Activated naive CD8-positive, alpha-beta T cell treated with anti-CD3 and anti-CD28 coated beads for 36 hours (primary cell): ENCODE measurements at places on chromosomes 16 and 17.

DNA sequence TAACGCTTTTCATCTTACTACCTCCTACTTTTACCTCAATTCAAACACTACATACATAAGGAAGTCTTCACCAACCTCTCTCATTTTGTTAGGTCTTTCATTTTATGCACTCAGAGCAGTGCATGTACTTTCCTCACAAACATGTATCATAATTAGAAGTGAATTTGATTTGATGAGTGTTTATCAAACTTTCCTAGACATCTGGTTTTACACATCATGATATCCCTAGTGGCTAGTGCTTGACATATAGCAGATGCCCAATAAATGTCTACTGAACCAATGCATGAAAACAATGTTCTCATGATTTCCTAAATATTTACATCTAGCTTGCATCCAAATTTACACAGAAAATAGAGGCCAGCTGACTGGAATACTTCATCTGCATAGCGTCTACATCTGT lies 323.4 kb upstream of the KIF2B start:
- DNase-seq: no peak

GRCh38 chr16:4290236-4290830 lies 17.5 kb upstream of the TFAP4 start:
- no peak for DNase-seq

DNA sequence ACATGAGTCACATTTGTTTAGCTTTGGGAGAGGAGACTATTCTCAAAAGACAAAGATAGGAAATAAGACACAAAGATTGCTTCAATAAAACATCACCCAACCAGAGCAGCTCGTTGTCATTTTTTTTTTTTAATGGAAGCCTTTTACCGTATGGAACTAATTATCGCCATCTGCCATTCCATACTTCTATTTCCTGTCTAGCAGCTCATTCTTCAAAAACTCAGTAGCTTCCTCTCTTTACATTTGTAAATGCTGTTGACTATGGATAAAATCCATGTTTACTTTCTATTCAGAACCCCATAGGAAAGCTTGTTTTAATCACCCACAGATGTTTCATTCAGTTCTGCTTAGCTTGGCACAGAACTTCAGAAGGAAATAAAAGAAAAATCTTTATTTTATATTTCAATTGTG lies 110.0 kb upstream of the PSMD7 start:
- no peak for DNase-seq

- DNase-seq: no peak
Measured at GRCh38 chr17:14514973-14515372, 214.1 kb downstream of the HS3ST3B1 start.

DNA sequence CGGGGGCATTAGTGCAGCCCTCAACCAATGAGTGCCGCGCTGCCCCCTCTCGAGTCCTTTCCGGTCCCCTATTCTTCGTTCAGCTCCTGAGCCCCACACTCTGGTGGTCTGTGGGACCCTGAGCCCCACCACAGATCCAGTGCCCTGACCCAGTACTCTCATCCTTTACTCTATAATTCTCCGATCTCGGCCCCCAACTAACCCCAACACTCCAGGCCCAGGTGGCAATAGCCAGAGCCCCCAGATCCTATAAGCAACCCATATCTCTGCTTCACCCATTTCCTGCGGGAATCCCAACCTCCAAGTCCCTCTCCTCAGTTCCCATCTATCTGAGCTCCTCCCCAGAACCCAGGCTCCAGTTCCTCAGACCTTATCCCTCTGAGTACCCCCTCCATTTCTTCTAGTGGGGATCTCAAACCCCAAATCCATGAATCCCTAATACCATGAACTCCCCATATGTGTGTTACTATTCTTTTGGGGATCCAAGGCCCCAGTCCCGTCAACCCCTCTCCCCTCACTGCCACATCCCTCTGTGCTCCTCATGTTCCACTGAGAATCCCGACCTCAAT lies 1.0 kb upstream of the TBC1D10B start:
- no peak for DNase-seq

DNA sequence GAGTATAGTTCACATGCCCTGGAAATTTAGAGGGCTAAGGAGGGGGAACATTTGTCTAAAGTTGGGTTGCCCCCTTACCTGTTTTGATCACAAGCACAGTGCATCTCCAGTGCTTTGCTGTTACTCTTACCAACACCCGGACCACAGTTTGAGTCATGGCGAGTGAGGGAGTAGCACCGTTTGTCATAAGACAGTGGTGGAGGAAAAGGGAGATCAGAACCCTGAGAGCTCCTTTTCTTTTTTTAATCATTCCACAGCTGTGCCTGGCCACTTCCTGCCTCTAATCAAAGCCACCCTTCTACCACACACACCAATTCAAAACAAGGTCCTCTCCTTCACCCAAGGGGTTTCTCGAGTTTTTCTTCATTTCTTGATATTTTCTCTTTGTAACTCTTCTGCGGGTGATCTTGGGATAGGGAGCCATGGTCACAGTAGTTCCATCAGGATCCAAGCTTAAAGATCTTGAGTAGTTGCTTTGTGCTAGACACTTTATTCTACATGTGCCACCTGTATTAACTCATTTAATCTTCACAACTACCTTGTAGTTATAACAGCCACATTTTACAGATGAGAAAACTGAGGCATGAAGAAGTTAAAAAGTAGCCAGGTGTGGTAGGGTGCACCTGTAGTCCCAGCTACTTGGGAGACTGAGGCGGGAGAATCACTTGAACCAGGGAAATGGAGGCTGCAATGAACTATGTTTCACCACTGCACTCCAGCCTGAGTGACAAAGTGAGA lies 5.0 kb upstream of the MYL4 start:
- peak; percentile 57 for DNase-seq

DNA sequence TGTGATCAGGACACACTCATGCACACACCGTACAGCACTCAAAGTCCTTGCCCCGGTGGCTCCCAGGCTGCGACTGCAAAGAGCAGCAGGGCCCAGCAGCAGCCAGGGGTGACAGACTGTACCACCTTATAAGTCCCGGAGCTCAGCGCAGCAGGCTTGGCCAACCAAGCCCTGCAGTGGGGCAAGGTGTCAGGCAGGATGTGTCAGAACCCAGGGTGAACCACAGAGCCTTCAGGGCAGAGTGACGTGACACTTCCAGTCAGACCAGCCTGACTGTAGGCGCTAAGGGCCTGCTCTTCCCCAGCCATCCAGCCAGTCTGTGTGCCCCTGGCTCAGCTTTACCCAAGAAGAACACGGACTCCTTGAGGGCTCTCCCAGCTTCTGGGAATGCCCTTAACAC lies 204.1 kb downstream of the COPRS start:
- peak; percentile 12 for DNase-seq

- DNase-seq: no peak
Measured at GRCh38 chr16:80350061-80350460, 190.7 kb upstream of the DYNLRB2 start.

DNA sequence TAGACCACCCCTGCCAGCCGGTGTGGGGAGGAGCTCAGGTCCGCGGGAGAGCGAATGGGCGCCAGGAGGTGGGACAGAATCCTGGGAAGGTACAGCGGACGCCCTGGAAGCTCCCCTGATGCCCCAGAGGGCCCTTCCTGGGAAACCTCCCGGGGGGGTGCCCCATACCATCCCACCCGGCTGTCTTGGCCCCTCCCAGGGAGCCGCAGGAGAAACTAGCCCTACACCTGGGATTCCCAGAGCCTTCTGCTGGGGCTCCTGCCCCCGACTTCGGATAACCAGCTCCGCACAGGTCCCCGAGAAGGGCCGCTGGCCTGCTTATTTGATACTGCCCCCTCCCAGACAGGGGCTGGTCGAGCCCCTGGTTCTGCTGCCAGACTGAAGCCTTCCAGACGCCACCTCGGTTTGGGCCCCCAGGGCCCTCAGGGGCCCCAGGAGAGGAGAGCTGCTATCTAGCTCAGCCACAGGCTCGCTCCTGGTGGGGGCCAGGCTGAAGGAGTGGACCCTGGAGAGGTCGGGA lies 3.0 kb upstream of the CBX4 start:
- DNase-seq: no peak

DNA sequence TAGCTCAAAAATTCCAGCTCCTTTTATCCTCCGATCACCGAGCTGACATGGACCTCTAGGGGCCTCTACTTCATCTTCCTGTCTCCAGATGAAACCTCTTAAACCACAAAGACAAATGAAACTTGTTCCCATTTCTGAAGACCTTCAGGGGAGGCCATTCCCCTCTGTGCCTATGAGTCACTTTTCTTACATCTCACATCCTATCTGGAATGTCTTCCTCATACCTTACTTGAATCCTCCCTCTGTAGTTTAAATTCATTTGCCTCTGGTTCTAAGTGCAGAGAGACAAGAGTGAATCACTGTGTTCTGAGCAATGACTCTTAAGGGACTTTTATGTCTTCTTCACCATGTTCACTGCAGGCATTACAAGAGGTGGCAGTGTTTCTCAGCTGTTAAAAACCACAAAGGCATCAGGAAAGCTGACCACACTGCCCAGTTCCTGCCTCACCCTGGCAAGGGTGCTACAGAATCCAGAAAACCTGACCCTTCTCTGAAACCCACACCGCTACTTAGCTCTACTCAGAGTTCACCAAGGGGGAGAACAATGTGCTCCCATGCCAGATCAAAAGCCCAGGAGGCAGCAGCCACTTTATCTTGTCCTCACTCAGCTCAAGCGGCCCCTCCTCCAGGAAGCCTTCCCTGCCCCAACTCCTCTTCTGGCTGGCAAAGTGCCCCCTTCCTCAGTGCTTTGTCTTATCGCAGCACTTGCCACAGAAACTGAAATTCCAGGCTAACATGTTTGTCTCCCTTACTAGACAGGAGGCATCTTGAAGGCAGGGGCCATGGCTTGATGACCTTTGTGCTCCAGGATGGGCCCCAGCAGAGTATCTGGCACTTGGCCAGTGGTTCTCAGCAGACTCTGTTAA lies 6.4 kb downstream of the CUEDC1 start:
- no peak for DNase-seq

DNA sequence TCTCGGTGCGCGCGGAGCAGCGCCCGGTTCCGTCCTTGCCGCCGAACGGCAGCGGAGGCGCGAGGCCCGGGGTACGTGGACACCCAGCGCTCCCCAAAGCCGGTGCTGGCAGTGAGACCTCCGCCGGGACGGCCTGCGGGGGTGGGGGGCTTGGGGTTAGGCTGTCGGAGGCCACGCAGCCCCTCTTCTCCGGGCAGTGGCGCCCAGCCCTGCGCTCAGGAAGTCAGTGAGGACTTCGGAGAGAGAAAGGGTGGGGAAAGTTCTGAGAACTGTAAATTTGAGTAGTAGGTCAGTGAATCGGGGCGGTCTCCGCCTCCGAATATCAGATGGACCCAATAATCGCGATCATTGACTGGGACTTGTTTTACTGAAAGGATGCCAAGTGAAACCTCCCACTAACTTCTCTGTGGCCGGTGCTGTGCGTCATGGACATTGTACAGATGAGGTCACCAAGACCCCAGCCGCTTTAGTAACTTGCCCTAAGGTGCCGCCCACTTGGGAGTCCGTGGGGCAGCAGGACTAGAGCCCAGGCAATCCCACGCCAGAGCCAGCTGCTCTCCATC lies 468 bp downstream of the IL4R start:
- peak; percentile 79 for DNase-seq

DNA sequence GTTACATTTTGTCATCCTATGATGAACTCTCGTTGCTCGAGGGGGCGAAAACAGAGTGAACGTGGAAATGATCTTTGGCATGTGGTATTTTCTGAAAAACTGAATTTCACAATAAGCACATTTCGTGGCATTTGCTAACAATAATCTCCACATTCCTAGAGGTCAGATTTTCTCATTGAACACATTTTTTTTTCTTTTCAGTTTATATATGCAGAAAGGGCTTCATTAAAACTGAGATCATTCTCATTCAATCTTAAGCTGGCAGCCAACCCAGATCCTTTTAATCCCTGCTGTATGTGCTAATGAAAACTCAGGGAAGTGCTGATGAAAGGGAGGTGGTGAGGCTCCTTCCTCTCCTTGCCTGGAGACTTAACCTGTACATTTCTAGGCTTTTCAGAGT lies 52.6 kb downstream of the PRKCA start:
- DNase-seq: no peak

GRCh38 chr16:86467490-86467889 lies 42.8 kb upstream of the FOXF1 start:
- DNase-seq: no peak

DNA sequence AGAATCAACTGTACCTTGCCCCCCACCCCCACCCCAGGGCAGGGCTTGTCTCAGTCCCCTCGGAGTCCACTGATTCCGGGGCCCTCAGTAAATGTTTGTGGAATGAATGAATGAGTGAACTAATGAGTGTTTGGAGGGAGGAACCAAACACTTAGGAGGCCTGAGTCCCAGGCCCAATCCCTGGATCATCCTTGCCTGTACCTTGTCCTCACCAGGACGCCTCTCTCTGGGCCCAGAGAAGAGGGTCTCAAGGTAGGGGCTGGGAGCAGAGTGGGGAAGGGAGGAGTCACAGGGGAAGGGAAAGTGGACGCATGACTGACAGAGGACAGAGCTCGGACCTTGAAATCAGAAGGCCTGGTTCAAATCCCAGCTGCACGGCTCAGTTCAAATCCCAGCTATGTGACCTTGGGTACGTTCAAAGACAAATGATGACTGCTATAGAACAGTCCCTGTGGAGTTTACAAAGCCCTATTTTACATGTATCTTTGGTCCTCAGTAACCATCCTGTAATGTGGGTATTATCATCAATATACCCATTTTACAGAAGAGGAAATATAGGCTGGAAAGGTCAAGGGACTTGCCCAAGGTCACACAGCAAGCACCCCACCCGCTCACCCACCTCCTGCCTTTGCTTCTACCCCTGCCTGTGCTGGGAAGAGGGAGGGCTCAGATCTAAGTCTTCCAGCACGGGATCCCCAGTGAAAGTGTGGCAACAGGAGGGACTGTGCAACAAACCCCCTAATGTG lies 18.3 kb downstream of the SLC4A1 start:
- no peak for DNase-seq

DNA sequence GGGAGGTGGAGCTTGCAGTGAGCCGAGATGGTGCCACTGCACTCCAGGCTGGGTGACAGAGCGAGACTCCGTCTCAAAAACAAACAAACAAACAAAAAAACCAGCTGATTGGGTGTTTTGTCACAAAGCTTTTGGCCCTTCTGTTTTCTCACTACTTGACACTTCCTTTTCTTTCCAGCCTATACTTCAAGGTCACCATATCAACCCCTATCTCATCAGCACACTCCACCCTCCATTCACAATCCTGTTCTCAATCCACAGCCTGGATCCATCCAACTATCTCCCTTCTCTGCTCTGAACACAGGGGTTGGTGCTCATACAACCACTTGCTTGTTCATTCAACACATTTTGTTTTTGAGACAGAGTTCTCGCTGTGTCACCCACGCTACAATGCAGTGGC lies 6.6 kb upstream of the MED11 start:
- no peak for DNase-seq

GRCh38 chr16:23566724-23567123 lies 9.2 kb downstream of the UBFD1 start:
- no peak for DNase-seq

GRCh38 chr17:7250695-7251627 lies 573 bp downstream of the CTDNEP1 start:
- no peak for DNase-seq

DNA sequence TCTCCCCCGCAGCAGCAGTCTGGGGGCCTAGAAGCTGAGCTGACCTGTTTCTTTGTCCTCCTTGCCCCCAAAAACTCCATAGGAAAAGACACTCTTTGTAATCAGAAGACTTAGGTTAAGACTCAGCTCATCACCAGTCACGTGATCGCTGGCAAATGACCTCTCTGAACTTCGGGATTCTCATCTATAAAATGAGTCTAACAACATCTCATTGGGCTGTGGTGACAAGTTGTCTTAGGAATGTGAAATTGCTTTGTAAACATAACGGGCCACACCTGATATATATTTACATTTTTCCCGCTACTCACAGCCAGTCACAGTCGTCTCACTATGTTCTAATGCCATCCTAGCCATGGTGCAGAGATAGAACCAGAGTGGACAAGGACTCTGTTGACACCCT lies 86.0 kb upstream of the LHX1 start:
- no peak for DNase-seq
